ENCODE measurements at places on chromosomes 4 and X.

DNA sequence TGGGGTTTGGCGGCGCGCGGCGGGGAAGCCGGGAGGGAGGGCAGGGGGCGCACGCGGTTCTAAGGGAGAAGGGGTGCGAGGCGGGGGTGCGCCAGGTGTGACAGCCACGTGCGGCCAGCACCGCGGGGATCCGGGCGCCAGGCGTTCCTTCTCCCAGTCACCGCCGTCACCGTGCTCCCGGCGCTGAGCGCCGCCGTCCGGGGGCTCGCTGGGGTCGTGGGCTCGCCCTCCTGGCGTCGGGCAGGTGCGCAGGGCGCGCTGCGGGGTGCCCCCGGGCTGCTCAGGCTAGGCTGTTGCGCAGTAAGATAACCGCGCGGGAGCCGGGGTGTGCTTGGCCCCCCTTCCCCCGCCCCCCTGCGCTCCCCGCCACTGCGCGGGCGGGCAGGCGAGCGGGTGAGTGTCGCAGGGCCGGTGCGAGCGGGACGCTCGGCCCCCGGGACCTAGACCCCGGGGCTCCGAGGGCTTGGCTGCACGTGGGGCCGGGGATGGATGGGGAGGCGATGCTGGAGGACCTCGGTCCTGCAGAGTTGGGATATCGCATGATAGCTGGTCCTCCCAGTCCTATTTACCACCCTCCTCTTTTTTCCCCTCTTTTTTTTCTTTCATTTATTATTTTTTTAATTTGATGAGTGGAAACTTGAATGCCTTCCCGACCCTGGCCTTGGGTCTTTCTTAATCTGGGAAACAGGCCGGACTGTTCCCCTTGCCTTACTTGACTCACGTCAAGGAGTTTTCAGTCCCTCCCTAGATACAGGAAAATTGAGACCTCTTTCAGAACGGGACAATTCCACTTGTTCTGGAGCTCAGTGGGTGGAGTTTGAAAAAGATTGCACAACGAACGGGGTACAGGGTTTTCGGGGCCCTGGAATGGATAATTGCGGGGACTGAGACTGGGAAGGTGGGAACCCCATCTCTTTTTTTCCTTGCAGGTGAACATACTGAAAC lies 797 bp downstream of the TXLNG start:
- peak; percentile 64 for DNase-seq

DNA sequence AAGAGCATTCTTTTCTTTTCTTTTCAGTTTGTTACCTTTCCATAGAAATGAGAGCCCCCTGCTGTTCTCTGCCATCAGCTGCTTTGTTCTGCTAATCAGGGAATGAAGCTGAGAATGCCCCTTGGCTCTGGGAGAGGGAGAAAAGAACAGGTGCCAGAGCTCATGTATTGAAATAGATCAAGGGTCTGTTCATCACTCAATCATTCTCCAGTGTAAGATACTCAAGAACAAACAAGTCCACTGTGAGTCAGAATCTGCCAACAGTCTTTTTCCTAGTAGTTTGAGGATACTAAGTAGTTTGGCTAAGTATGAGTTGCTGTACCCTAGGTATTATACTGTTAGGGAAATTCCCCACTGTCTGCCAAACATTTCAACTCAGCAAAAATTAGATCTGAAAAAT lies 144.3 kb downstream of the RTL3 start:
- DNase-seq = no peak

GRCh38 chr4:147984065-147984777 lies 252.3 kb downstream of the ARHGAP10 start:
- DNase-seq = peak; percentile 30

DNA sequence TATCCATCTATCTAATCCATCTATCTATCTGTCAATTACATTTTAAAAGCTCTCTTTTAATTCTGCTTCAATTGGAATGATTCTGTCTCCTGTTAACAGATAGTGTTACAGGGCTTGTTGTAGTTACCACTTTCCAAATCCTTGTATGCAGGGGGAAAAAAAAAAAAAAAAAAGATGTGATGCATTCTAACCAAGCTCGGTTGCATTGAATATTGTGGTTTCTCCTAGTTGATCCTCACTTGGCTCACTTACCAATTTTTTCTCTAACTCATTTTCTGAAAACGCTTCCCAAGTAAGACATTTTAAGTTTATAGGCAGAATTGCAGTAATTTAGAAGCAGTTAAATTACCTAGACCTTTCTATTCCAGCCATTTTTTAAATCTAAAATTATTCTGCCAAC lies 327.9 kb upstream of the PITX2 start:
- DNase-seq = no peak

GRCh38 chr4:183140911-183141320 lies 41.9 kb downstream of the WWC2 start:
- DNase-seq = no peak

Data from fibroblast of gingiva (primary cell).